ENCODE measurements at places on chromosomes 3 and 15.

- no peak for DNase-seq
Measured at GRCh38 chr15:31887246-31887645, 143.1 kb upstream of the CHRNA7 start.

DNA sequence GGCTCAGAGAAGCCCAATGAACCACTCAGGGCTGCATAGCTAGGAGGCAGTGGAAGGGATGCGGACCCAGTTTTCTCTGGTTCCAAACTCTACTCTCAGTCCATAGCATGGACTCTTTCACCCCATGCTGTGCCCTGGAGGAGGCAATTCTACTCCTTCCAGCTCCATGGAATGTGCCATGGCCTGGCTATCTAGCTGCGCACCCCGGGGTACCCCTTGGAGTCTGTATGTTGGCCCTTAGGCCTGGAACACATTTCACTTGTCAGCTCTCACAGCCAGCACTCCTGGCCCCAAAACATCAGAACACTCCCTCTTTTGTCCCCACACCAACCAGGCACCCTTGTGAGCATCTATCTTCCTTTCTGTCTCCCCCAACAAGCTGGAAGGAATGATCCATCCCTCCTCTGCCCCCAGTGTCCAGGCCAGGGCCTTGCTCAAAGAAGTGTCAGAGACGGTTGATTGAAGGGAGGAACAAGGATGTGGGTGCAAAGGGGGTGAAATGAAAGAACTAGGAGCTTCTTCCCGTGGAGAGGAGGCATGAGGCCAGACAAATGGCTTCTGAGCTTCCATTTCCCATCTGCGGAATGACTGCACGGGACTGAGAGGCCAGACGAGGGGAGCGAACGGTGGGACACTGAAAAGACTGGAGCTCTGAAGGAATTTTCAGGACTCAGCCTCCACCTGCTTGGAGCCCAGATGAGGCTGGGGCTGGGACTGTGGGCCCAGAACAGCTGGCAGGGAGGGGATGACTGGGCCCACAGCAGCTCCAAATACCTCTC lies 2.8 kb downstream of the PRSS50 start:
- no peak for DNase-seq

- no peak for DNase-seq
Measured at GRCh38 chr15:66620341-66620740, 54.5 kb upstream of the LCTL start.

DNA sequence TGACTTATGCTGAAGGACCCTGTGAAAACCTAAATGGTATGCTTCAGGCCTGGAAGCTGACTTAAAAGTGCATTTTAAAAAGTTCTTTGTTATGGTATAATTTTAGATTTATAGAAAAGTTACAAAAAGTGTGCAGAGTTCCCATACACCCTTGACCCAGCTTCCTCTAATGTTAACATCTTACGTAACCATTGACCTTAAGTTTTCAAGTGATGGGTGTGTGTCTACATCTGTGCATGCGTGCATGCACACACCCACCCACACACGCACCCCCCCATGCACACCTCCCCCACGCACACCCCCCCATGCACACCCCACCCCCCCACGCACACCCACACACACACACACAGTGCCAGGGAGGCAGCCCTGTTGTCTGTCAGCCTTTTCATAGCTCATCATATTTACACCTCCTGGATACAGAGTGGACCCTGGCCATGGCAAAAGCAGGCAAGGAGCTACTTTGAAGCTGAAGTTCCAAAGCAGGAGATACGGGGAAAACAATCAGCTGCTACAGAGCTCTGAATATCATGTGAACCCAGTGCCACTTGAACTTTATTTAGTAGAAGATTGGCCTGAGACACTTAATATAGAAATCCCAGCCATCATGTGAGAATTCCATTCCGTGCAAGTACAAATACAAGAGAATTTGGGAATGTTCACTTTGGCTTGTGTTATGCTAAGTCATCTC lies 30.0 kb upstream of the TRAK1 start:
- no peak for DNase-seq

DNA sequence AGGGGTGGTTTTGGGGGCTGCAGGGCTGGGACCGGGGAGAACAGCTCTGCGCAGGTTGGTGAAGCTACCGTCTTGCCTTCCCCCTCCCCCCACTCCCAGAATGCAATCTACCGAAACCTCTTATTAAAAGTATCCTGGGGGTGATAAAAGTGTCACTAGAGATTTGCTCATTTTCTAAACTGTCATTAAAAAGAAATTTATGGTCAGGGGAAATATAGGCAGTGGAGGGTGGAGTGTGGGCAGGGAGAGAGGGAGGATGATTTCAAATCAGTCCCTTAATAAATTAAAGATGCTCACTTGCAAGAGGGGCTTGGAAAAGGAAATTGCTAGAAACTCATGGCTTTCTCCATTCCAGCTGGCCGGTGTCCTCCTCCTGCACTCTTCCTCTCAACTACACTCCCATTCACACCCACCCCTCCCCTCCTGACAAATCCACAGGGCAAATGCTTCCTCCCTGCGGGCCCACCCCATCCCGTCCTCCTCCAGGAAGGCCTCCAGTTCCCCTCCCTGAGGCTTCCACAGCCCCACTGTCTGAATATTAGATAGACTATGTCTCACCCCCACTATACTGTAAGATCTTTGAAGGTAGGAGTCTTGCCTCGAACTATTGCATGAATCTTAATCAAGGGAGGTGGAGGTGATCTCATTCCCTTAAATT lies 83.9 kb downstream of the TLE3 start:
- DNase-seq = no peak

- peak; percentile 67 for DNase-seq
Measured at GRCh38 chr3:184361532-184361931, at the start of the genes CLCN2 and POLR2H. CLCN2 (minus strand) TSS chr3:184361605; CDS start chr3:184361479, 126 bp downstream. POLR2H (plus strand) TSS chr3:184361710; CDS start chr3:184363493, 1,783 bp downstream.

- no peak for DNase-seq
Measured at GRCh38 chr15:46408312-46408711, 773.5 kb downstream of the SQOR start.

DNA sequence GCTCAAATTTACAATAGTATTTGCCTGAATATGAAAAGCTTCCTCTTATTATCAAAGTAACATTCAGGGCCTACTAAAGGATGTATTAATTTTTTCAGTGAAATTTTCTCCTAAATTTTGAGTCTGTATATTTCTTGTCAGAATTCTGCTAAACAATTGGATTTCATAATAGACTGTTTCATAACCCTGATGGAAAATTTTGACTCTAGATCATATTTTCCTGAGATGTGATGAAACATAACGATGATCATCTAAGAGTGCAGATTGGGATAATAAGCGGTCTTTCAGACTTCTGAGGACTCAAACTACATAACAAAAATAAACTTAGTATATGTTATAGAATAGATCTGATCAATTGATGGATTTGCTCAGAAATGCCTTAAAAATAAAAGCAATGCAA lies 574.5 kb upstream of the TBL1XR1 start:
- no peak for DNase-seq

GRCh38 chr3:166634091-166634746 lies 745.9 kb downstream of the ZBBX start:
- DNase-seq = no peak

GRCh38 chr3:39343076-39343717 lies 13.7 kb downstream of the CCR8 start:
- DNase-seq = no peak

- no peak for DNase-seq
Measured at GRCh38 chr3:37922721-37923568, 61.3 kb downstream of the CTDSPL start.

DNA sequence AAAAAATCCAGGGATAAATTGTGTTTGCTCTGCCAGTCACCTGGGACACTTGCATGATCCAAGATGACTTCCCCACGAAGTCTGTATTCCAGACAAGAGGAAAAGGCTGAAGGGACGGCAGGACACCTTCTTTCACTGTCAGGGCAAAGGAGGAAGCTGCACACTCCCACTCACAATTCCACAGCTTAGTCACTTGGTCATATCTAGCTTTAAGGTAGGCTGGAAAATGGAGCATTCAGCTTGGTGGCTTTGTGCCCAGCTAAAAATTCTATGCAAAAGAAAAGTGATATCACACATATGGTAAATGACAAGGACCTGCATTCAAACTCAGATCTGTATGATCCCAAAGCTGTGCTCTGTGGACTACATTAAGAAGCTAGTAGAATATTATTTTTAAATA lies 109.2 kb upstream of the TPM1 start:
- no peak for DNase-seq

- DNase-seq = no peak
Measured at GRCh38 chr3:112351036-112351435, 18.1 kb downstream of the CD200 start.

- no peak for DNase-seq
Measured at GRCh38 chr3:16253601-16254000, 11.1 kb downstream of the DPH3 start.

- DNase-seq = no peak
Measured at GRCh38 chr3:149541091-149541491, 66.6 kb downstream of the TM4SF4 start.

- no peak for DNase-seq
Measured at GRCh38 chr3:45950686-45951600, 7.7 kb downstream of the CXCR6 start.

Measured in activated T-cell treated with anti-CD3 and anti-CD28 coated beads, Interleukin-2, amount 50 U/mL, for 1 hour (primary cell).